Ascending aorta (tissue), 2 donors: ENCODE measurements at places on chromosomes 7 and 10. TPM values are rescaled to one million over a fixed set of nuclear protein-coding genes. Genes with fewer than 3 reads are reported as not detected.

Gene SKIDA1
- total RNA-seq: not detected

Gene ARHGEF5
- total RNA-seq: 3.5 TPM

Gene ADIRF
- 882 TPM for total RNA-seq

DNA sequence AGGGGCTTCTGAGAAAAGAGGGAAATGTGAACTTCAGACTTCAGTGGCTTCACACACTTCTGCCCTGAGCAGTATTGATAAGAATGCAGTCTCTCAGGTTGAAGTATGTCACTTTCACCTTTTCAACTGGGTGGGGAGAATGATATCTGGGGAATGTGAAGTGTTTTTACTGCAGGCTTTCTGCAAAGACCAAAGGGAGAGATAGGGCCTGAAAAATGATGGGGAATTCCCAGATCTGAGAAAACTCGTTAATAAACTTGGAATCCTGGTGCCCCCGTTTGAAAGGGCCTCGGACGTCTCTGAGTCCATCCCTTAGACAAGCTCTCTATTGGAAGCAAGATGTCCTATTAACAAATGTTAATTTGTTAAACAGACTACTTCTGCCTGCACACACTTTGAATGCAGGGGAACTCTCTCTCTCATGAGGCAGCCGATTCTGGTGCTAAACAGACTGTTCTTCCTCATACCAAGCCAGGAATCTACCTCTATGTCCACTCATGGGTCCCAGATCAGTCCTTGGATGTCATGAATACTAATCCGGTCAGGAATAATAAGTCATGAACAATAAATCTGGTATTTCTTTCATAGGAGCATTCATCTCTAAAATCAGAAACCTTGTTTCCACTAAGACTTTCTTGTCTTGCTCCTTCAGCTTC is 193.6 kb downstream of the JCAD start:
- no peak for DNase-seq

Gene LRMDA
- 0.96 TPM for total RNA-seq

Gene METTL27
- not detected for total RNA-seq

DNA sequence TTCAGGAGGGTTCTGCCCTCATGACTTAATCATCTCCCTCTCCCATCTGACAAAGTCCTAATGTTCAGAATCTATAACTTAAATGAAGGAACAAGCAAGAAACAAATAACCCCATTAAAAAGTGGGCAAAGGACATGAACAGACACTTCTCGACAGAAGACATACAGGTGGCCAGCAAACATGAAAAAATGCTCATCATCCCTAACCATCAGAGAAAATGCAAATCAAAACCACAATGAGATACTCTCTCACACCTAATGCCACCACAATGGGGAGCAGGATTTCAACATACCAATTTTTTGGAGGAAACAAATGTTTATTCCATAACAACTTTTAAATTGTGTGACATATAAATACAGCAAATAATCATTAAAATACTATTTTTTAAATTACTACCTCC is 3.0 kb upstream of the HTR7 start:
- no peak for DNase-seq

GRCh38 chr10:60138026-60138425 is 231.7 kb upstream of the CCDC6 start:
- DNase-seq: no peak
